Caudate nucleus (tissue), 63 donors: ENCODE measurements at places on chromosomes 5 and 9.

GRCh38 chr5:78472469-78473106 is 112.2 kb downstream of the SCAMP1 start:
- no peak for DNase-seq

DNA sequence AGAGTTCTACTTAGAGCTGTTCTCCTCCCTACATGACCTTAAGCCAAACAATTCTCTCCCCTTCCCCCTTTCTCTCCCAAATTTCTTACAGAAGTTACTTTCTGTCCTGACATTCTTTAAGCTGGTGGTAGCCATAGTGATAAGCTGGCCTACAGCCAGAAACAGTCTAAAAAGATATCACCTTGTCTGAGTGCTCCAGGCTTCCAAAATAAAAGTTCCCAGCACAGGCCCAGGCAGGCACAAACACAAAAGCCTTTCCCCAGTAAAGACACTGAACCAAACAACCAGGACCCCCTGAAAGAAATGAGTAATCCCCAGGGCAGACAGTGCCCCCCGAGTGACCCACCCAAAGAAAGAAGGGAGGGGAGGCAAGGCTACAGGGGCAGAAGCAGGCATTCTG is 19.2 kb downstream of the SIL1 start:
- no peak for DNase-seq

- DNase-seq, result no peak
These were observed 202.0 kb upstream of the HAPLN1 start for GRCh38 chr5:83922699-83923098.

GRCh38 chr9:89501311-89501898 is 3.5 kb upstream of the SEMA4D start:
- no peak for DNase-seq

DNA sequence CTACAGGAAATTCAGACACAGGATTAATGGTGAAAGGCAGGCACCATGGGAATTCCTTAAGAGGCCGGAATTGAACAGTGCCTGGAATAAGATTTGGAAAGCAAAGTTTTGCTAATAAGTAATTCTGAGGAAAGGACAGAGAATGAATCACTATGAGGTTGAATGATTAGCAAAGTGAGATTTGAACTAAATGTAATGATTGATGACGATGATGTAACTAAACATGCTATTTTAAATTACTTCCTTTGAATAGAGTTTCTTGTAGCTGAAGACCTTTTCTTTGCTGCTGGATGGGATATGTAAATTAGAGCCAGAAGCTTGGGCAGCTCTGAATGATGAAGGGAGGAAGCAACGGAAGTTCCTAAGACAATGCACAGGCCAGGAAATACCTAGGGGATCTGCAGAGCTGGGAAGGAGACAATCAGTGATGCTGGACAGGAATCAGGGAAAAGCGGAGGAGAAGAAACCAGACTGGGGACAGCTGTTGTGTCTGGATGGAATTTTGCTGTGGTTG is 482.0 kb downstream of the PSAT1 start:
- DNase-seq, result no peak

- no peak for DNase-seq
These were observed 3.2 kb upstream of the SET start for GRCh38 chr9:128685636-128686489.

GRCh38 chr5:56358703-56359681 is 125.9 kb upstream of the ANKRD55 start:
- no peak for DNase-seq

DNA sequence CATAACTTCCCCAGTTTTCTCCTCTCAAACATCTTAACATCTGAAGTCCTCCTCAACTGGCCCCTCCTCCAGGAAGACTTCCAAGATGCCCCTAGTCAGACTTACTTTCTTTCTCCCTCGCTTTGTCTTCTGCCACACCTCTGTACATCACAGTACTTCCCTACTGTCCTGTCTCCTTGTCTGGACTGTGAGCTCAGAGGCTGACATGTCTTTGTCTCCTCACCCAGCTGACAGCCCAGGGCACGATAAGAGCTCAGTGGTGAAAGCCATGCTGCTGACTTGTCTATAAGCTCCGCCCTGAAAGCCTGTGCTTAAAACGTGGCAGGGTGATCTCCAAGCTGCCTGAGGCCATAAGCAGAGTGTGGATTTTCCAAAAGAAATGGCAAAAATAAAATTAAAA is 33.0 kb upstream of the SLC25A51 start:
- DNase-seq, result no peak

DNA sequence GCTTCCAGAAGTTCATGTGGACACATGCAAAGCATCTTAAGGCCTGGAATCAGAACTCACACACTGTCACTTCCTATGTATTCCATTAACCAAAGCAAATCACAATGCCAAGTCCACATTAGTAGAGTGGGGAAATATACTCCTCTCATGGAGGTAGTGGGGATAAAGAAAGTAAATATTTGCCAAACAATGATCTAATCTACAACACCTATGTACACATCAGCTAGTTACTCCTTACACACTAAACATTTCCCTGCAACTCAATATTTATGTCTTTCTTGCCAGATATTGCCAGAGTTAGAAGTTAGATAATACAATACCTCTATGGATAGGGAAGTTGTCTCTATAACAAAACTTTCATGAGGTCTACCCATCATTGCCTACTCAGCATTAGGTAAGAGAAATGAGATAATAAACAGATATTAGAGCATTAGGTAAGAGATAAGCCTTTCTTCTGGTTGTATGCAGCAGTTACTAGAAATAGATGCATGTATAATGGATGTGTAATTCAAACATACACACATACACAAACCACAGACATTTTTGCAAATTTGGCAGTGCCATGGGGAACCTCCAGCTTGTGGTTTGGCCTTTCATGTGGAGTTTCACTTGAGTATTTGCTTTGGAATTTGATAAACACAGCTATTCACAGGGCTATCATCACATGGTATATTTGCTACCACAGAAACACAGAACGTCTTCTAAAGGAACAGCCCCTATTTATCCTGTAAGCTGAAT is 196.5 kb downstream of the TLE1 start:
- DNase-seq, result no peak

DNA sequence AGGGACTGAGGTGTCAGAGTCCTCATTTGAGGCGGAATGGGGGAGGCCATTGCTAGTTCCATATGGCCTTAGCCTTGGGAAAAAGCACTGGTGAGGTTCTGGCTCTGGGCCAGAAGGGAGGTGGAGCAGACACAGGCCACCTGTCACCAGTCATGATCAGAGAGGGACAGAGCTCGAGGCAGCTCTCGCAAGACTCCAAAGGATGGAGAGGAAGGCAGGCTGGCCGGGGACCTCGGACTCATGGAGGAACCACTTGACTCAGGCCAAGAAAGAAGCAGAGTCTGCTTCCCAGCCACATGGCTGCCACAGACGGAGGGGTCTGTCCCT is 29.2 kb upstream of the NSMF start:
- DNase-seq, result no peak

DNA sequence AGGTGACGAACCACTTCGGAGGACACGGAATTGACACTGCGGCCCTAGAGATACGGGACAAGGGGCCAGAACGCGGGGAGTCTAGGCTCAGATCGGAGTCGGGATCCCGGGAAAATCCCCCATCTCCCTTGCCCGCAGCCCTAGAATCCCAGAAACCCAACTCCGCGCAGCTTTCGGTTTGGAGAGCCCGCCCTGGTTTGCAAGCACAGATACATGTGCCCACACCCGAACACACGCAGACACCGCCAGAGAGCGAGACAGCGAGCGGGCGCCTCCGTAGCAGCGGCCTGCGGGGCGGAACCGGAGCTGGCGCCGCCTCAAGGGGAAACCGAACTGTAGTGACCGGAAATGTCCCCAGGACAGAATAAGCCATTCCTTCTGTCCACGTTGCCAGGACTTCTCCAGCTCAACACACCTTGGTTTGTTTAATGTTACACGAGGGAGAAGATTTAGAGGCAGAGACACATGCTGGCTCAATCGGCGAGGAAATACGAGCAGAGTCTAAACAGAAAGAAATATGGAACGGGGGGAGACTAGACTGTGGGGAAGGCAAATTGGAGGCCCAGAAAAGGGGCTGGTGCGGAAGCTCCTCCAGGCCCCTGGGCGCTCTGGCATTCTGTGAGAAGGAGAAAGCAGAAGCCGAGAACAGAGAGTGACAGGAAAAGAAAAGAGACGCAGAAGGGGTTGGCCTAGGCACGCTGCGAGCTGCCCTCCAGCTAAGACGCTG is 2.9 kb upstream of the PAX5 start:
- DNase-seq, result no peak

DNA sequence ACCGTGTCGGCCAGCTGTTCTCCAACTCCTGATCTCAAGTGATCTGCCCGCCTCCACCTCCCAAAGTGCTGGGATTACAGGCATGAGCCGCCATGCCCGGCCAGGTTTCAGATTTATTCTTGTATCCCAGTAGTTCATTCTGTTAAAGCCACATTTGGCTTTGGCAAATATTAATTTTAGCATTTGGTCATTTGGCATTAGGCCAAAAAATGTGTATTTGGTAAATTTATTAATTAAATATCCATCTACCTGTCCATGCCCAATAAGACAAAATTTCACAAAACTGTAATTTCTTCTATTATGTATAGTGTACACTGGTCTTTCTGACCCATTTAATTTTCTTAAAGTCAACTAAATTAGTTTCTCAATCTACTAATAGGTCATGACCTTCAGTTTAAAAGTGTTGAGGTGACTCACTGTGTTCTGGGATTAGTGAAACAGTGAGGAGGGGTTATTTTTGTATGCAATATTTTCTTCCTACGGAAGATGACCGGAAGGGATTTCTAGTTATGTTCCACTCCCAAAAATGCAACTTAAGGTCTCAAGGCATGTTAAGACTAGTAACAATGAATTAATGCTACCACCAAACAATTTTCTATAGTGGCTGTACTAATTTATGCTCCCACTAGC is 21.0 kb downstream of the OSTF1 start:
- DNase-seq, result no peak

DNA sequence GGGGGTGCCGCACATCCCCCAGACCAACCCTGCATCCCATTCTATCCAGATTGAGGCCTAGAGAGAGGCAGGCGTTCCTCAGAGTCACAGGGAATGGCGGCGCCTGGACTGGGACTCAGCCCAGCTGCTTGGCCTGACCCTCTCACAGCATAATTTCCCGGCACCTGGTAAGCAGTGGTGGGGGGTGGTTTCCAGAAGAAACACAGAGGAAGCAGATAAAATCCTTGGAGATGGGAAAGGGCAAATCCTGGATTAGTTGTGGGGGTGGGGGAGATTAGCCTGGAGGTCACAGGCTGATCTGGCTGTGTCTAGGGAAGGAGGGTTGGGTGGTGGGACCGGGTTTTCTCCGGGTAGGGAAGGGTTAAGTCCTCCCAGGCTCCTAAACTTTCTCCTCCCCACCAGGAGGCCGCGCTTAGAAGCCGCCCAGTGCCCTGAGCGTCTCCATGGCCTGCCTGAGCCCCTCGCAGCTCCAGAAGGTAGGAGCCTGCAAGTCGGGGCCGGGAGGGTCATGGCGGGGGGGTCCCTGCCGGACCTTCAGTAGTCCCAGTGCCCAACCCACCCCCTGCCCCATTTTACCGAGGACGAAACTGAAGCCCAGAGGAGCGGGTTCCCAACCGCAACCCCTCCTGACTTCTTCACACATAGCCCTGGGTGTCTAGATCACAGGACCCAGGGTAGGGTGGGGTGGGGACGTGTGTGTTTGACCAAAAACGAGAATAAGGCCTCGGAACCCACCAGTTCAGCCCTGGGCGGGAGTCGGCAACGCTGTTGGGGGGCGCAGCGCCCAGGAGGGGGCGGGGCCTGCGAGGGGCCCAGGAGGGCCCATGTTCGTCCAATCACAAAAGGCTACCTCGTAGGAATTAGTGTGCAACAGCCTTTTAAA is 1.3 kb downstream of the PHYHD1 start:
- DNase-seq, result no peak

- no peak for DNase-seq
These were observed 1.3 kb downstream of the QSOX2 start for GRCh38 chr9:136244122-136244968.

GRCh38 chr9:89805571-89806292 is 200.9 kb downstream of the GADD45G start:
- no peak for DNase-seq

GRCh38 chr5:157963761-157964160 is 104.8 kb upstream of the CLINT1 start:
- no peak for DNase-seq

GRCh38 chr5:74648835-74649293 is 8.3 kb upstream of the ENC1 start:
- no peak for DNase-seq

- DNase-seq, result no peak
These were observed 155.7 kb upstream of the ZNF462 start for GRCh38 chr9:106707291-106707690.

GRCh38 chr9:83066771-83067170 is 3.8 kb upstream of the RASEF start:
- DNase-seq, result no peak

DNA sequence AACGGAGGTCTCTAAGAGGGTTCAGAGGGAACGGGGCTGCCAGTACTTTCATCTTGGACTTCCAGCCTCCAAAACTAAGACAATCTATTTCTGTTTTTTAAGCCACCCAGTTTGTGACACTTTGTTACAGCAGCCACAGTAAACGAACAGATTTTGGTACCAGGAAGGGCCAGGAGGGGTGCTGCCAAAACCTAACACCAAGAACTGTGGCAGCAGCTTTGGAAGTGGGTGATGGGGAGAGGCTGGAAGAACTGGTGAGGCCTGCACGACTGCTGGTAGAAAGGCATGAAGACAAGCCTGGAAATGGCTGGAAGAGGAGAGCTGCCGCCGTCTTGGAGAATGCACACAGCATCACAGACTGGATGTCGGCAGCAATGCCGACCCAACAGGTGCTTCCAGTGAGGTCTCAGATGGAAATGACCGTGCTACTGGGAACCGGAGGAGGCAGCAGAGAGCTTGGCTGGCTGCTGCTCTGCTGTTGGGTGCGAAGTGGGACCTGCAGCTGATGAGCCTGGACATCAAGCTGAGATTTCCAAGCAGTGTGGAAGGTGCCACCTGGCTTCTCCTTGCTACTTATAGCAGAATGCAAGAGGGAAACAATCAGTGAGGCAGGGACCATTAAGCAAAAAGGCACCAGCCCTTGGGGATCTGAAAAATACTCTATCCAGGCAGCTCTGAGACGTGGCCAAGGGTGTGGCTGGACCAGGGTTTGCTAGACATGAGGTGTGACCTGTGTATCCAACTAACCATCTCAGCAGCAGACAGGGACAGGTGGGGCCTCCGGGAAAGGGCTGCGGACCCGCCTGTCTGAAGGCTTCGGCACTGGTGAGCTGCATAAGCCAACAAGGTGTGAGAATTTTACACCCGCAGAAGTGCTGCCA is 4.7 kb upstream of the TMEM210 start:
- no peak for DNase-seq

GRCh38 chr9:136002881-136003280 is 41.7 kb upstream of the UBAC1 start:
- no peak for DNase-seq

GRCh38 chr9:128161215-128161902 is 1.3 kb downstream of the BBLN start:
- no peak for DNase-seq

DNA sequence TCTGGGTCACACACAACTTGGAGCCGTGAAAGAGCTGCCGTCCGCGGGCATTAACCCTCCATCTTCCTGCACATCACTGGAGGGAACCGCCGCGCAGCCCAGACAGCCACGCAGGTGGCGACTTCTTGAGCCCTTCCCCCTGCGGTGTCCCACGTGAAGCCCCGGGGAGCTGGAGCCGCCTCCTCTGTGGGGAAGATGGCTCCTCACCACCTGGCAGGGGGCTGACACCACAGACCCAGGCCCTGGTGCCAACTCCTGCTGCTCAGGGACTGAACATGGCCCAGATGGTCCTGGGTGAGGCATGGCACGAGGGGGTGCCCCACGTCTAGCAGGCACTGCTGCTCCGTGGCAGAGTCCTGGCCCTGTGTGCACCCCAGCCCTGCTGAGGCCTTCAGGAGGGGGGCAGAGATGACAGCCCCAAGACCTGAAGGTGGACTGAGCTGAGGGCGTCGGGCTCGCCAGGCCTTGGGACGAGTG is 38.9 kb downstream of the NDUFS6 start:
- no peak for DNase-seq
